Fibroblast of villous mesenchyme (primary cell): ENCODE measurements at places on chromosomes 3 and 15. TPM values are rescaled to one million over a fixed set of nuclear protein-coding genes. Genes with fewer than 3 reads are reported as not detected.

SAMMSON gene
- not detected in 2 replicates for total RNA-seq

DCLK3 gene
- under 0.01 TPM in 1 of 2 replicates, not detected in the other for total RNA-seq

USP8 gene
- 47.0 and 54.0 TPM in 2 replicates for total RNA-seq

GOLGA6B gene
- not detected in 2 replicates for total RNA-seq

PLSCR5 gene
- not detected in 2 replicates for total RNA-seq

SLC9C1 gene
- under 0.01 TPM in 1 of 2 replicates, not detected in the other for total RNA-seq

STRIT1 gene
- total RNA-seq: not detected in 2 replicates

PARP3 gene
- total RNA-seq: 24.6 and 25.1 TPM in 2 replicates

GOLGA8J gene
- total RNA-seq: not detected in 2 replicates

- DNase-seq: no peak
Observed at GRCh38 chr3:141266797-141267555, 35.4 kb downstream of the PXYLP1 start.

- DNase-seq: no peak
Observed at GRCh38 chr3:66255865-66256264, 35.1 kb downstream of the SLC25A26 start.

- no peak for DNase-seq
Observed at GRCh38 chr3:31851278-31851677, 129.8 kb downstream of the OSBPL10 start.

- no peak for DNase-seq
Observed at GRCh38 chr3:152208439-152208838, 60.3 kb upstream of the MBNL1 start.

DNA sequence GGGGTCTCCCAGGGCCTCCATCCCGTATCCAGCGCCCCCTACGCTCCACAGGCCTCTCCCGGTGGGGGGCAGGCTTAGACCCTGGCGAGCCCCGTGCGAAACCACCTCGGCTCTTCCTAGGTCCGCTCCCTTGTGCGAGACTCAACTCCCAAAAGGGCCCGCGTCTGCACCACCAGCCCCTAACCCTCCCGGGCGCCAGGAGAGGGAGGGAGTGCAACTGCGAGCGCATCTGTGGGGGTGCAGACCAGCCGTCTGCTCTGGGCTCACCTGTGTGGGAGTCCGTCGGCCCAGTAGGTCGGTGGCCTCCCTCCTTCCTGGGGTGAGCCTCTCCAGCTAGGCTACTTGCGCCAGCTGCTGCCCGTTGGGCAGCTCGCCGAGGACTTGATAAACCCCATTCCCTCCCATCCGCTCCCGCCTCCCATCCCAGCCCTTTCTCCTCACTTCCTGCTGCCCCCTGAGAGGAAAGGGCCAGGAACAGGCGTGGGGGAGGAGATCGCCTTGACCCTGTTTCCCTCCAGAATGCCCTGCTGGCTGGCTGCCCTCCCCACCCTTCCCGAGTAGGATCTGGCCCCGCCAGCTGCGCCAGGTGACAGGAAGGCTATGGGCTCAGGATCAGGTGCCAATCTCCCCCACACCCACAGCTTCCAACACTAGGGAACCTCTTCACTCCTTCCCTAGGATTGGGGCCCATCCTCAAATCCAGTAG is at the start of gene HYAL2:
Gene HYAL2, minus strand, starts transcription at position 360 of the 706 bp plus-strand sequence. CDS start 2,256 bp downstream, outside the sequence.
- DNase-seq: no peak

DNA sequence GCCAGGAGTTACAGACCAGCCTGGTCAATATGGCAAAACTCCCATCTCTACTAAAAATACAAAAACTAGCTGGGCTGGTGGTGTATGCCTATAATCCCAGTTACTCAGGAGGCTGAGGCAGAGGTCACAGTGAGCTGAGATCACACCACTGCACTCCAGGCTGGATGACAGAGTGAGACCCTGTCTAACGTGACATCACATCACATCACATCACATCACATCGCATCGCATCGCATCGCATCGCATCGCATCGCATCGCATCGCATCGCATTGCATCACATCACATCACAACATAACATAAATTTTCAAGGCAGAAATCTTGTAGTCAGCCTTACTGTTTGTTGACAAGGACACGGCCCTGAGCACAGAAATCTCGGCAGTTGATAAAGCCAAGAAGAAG is 44.4 kb downstream of the RBM6 start:
- no peak for DNase-seq

DNA sequence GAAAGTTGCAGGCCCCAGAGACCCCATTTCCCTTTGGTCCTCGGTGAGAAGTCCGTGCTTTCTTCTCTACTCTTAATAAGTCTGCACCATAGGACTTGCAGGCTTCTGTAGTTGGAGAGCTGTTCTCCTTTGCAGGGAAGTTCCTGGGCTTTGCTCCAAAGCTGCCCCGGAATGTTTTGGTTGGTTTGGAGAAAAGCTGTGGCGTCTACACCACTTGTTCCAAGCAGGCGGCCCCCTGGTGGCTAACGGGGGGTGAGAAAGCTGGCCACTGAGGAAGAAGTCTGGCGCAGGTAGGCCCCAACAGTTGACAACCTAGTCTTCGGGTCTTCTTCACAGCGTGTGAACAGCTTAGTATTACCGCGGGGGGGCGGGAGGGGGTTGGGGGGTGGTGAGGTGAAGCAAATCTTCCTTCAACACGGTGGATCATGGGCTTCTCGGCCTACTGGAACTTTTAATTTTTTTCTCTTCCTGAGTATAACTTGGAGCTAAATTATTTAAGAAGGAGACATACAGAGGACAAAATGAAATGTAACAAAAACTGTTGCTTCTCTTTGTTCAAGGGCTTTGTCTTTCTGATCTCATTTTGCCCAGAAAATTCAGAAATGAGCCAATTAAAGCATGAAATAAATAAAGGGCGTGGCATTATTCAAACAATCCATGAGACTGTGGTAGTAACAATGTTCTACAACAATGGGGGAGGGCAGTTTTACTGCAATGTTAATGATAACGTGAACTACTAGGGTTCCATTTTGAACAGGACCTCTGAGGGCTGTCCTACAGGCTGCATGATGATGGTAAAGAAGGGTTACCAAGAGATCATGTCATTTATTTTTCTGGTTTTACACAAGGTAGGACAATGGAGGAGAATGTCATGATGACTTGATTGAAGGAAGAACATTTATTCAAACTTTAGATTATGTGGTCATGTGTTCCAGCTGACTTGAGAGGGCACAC is 2.2 kb upstream of the THRB start:
- peak; percentile 52 for DNase-seq

DNA sequence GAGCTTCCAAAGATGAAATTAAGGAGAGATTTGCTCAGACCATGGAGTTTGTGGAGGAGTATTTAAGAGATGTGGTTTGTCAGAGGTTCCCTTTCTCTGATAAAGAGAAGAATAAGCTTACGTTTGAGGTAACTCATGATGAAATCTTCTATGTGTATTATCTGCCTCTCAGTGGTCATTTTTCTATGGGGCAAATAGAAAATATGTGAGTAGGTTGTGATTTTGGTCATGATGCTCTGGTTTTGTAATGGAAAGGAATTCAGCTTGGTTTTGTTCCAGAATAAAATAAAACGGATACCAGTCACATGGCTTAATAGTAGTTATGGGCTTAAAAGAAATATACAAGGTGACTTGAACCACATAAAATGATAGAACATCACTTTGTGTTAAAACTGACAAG is 181.1 kb downstream of the ITPR1 start:
- DNase-seq: peak; percentile 48

DNA sequence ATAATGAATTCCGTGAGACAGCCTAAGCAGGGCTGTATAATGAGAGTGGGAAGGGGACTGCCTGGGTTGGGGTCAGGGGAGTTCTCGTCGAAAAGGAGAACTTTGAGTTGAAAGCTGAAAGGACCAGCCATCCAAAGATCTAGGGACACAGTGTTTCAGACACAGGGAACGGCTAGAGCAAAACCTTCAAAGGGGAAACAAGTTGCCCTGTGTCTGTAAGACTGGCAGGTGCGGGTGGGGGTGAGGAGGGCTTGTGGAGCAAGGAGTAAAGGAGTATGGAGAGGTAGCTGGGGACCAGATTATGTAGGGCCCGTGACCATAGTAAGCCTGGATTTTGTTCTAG is 1.3 kb upstream of the SRP14 start:
- no peak for DNase-seq

DNA sequence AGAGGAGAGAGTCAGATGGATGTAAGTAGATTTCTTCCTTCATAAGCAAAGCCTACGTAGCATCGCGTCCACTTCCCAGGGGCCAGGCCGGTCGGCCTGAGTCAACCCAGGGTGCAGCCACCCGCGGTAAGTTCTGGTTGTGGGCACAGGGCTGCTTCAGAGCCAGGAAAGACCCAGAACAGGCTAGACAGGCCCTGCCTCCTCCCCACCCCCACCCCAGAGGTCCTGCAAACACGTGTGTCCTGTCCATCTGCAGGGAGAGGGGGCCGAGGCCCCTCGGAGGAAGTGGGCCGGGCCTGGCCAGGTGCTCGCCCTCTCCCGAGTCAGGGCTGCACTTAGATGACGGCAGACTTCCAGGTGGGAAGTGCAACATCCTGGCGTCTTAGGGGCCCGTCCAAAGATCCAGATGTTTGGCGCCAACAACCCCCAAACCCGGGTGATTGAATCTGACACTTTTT is 100.8 kb upstream of the ALDH1A3 start:
- DNase-seq: no peak

- DNase-seq: peak; percentile 98
Observed at GRCh38 chr15:34810443-34811129, 15.2 kb upstream of the ACTC1 start.

DNA sequence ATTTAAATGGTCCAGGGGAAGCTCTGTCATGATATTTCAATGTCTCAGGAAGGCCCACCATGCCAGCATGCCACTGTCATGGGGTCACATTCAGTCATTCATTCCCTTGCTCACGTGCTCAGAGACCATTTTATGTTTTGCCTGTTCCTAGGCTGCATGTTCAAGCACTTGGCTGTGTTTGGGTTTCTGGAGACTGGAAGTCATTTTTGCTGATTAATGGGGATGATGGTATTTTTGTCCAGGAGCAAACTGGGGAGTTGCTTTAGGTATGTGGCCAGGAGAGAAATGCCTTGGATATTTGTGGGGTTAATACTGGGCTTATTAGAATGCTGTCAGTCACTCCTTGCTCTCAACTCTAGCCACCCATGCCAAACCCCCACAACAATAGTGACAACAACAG is 303.5 kb downstream of the PTPRG start:
- no peak for DNase-seq

DNA sequence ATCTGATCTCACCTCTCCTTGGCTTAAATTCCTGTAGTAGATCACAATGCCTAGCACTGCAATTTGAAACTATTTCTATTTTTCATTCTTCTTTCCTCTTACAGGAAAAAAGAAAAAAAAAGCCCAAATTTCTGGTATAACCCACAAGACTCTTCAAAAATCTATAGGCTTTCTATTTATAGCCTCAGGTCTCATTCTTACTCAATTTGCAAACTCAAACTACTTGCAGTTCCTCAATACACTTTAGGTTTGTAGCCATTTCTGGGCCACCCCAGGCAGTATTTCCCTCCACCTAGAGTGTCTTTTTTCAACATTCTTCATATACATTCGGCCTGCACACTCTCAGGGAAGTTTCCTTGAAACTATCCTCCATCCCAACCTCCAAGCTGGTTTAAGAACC is 169.0 kb downstream of the TBC1D5 start:
- DNase-seq: no peak

- DNase-seq: no peak
Observed at GRCh38 chr3:141845407-141846049, 30.9 kb upstream of the ATP1B3 start.

GRCh38 chr3:64375737-64376136 is 150.5 kb upstream of the PRICKLE2 start:
- no peak for DNase-seq

DNA sequence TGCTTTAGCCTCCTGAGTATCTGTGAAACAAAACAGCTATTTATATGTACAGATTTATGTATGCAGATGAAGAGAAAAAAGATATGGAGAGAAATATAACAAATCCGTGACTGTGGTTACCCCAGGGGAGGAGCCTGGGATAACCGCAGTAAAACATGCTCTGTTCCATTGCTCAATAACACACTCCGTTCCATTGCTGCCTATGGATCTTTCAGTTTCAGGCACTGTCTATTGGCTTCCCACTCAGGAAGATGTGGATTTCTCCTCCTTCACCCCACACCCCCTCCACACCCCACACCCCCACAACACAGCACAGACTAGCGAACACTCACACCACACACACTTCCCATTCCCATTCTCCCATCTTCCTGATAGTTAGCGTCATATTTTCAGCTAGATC is 47.9 kb downstream of the CDCP1 start:
- peak; percentile 86 for DNase-seq

GRCh38 chr3:42668413-42668760 is 14.9 kb downstream of the ZBTB47 start:
- DNase-seq: no peak

DNA sequence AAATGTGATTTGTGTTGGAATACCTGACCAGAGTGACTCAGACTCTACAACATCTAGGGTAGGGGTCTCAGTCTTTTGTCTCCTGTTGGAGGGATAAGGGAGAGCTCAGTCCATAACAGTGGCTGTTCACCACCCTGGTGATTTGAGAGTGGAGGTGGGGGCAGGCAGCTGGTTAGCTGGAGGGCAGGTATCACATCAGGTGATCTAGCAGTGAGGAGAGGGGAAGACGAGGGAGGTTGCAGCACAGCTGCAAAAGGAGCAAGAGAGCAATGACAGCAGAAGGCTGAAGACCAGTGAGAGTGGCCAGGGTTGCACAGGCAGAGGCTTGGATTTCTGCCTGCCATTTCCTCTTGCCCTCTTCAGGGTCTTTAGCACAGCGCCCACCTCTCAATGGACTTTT is 38.4 kb downstream of the PLCL2 start:
- DNase-seq: no peak

- no peak for DNase-seq
Observed at GRCh38 chr3:43361077-43361476, 74.7 kb downstream of the SNRK start.

- DNase-seq: no peak
Observed at GRCh38 chr3:179972881-179973423, 63.8 kb downstream of the PEX5L start.

- no peak for DNase-seq
Observed at GRCh38 chr3:129184396-129184657, 631 bp upstream of the CNBP start.

DNA sequence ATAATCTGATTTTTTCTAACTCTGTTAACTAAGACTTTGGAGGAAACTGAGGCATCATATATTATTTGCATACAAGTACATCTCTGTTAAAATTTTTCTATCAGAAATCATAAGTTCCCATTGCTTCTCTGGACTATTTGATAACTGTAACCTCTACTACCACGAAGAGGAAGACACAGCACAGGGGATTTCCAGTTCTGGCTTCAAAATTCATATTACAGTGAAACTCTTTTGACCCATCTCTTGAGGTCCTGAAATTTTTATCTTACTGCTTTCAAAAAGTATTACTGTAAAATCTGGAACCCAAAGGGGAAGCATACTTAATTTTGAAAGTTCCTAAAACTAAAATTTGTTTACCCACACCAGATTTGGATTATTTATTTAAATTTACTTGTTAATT is 4.2 kb downstream of the PLSCR1 start:
- no peak for DNase-seq
